Stimulated activated CD4-positive, alpha-beta T cell treated with anti-CD3 and anti-CD28 coated beads, TNF-alpha, amount 100 ng/mL, for 4 hours (primary cell): ENCODE measurements at places on chromosomes 1 and 21.
A peak's percentile ranks its signal among the peaks of the same experiment; 100 is the strongest.

DNA sequence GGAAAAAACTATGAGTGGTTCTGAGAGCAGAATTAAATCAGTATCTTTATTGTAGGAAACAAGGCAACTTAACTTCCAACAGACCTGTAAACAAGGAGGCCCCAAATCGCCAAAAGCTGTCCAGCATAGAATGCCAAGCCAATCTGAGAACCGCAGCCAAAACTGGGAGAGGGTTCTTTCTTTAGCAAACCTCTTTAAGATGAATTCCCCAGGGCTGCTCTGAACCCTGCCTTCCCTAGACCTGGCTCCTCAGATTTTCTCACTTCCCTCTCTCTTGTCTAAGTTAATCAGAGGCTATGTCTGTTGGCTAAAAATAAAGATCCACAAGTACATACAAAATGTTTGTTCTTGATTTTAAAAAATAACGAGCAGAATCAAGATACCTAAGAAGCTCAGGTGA lies 141.4 kb downstream of the SMYD3 start:
- no peak for DNase-seq

DNA sequence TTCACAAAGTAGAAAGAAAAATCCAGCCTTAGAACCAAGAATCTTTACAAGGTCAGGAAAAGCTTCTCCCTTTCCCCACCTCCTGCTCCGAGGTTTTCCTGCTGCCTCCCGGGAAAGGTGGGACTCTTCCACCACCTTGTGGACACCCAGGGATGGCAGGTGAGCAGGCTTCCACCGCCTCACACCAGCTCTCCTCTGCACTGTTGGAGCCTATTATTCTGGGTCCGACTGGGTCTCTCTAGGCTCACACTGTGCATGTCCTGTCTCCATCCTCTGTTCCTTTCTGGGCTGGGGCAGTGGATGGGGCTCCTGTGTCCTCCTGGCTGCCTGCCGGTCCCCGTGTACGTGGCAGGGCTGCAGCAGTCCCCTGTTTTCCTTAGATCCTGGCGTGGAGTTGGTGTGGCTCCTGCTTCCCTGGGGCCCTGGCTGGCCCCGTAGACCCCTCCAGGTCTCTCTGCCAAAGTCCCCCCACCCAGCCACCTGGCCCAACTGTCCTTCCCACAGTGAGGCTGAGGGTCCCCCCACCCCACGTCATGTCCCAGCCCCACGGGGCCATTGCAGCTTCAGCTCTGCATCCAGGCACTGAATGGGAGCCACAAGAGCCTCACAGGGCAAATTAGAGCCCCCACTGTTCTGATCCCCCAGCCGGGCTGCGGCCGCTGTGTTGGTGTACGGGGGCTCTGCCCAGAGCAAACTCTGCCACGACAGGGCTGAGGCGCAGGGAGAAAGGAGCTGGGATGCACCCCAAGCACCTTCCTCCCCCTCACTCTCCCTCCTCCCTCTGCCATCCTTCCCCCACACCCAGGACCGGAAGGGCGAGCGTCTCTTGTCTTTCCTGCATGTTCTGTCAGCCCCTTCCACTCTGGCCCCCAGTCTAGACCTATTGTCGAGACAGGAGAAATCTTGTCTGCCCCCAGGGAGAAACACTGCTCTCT lies 3.3 kb upstream of the SLC45A1 start:
- peak; percentile 21 for DNase-seq

DNA sequence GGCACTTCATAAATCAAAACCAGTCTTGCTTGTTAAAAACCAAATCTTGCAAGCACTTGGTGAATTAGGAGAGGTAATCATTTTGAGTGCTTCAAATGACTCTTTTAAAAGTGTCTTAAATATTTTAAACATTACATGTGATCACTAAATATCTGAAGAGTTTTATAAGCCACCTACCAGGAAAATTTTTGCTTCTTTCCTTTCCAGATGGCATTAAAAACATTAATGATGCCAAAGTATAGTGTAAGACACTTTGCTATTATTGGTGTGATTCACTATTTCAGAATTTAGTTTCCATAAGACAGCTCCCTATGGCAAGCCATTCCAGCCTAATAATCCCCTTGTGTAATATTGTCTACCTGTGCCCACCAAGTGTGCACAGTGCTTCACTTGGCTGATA lies 548.8 kb upstream of the ADAMTS5 start:
- DNase-seq = no peak

GRCh38 chr1:155322571-155322952 lies 1.9 kb downstream of the RUSC1 start:
- DNase-seq = no peak

DNA sequence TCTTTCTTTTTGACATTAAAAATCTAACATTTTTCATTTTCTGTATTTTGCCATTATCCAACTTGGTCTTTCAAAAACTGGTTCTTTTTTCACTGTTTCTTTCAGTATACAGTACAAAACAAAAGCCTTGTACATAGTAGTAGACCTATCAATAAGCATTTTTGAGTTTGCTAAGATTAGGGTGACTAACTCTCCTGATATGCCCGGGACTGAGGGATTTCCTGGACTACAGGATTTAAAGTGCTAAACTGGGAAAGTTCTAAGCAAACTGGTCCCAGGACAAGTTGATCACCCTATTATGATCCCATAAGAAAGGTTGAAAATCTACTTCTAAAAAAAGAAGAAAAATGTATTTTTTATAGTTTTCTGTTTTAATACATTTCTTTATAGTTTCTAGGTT lies 120.9 kb downstream of the USP25 start:
- no peak for DNase-seq

DNA sequence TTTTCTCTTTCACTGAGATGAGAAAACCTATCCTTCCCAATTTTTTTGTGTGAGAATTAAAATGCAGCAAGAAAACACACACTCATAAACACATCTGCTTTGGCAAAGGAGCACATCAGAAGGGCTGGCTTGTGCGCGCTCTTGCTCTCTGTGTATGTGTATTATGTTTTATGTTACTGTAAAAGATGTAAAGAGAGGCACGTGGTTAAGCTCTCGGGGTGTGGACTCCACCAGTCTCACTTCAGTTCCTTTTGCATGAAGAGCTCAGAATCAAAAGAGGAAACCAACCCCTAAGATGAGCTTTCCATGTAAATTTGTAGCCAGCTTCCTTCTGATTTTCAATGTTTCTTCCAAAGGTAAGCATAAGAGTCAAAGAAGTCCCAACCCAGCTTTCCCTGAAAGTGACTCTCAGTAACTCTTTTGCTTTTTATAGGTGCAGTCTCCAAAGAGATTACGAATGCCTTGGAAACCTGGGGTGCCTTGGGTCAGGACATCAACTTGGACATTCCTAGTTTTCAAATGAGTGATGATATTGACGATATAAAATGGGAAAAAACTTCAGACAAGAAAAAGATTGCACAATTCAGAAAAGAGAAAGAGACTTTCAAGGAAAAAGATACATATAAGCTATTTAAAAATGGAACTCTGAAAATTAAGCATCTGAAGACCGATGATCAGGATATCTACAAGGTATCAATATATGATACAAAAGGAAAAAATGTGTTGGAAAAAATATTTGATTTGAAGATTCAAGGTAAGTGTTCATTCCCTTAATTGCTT lies at the start of gene CD2:
TSS of gene CD2 (plus strand) at position 233 of the 780 bp plus-strand sequence. CDS start at position 296, 63 bp downstream.
- DNase-seq = no peak

DNA sequence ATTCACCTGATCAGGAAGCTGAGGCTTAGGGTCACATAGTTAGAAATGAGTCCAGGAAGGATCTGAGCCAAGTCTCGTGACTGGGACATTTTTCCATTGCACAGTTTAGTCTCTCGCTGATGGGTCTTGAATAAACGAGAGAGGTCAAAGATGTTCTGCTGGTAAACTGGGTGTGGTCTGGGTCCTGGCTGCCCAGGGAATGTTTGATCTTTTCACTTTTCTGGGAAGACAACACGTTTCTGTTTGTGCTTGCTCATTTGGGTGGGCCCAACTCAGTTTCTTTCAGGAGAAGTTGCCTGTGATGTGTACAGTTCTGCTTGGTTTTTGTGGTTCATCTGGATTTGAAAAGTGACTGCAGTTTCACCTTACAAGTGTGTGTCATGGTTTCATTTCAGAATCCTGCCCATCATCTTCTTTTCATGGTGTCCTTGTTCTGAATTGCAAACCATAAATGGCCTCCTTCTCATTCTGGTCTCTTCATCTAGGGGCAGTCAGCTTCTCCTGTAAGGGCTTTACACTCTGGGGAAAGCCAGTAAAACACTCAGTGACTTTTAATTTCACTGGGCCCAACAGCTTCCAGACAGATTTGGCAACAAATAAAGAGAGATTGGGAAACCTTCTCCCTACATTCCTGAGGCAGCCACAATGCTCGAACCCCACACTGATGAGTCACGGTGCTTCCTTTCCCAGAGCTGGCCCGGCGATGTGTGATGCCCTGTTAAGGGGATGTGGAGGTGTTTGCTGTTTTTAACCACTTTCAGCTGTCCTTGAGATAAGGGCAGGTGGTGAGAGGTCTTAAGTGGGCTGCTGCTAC lies 7.2 kb upstream of the TACSTD2 start:
- DNase-seq = no peak

- DNase-seq = no peak
These were observed 115.9 kb downstream of the FGGY start for GRCh38 chr1:59412718-59413326.

- DNase-seq = no peak
These were observed 32.3 kb downstream of the TMEM63A start for GRCh38 chr1:225849925-225850324.

DNA sequence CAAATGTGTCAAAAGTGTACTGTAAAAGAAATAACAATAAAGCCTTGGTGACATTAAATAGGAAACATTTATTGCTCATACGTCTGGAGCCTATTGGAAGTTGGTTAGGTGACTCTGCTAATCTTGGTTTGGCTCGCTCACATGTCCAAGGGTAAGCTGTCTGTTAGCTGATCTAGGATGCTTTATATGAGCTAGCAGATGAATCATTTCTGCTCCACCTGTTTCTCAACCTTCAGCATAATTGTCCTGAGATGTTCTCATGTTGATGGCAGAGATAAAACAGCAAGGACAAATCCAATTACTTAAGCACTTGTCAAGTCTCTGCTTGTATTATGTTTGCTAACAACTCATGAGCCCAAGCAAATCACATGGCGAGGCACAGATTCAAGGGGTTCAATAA lies 56.0 kb upstream of the CD53 start:
- no peak for DNase-seq

DNA sequence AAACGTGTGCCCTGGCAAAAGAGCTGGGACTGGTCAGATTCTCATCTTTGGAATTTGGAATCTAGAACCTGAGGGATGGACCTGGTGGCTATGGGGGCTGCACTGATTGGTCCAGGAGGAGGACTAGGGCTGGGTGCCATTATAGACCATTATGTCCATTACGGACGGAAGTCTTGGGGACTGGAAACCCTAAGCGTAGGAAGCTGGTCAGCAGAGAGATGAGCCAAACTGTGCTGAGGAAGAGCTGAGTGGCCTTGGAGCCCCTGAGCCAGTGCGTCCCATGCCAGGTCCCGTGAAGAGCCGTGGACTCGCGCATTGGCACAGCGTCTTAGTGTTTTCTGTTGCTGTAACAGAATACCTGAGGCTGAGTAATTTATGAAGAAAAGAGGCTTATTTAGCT lies 10.0 kb downstream of the MRAP start:
- DNase-seq = no peak

DNA sequence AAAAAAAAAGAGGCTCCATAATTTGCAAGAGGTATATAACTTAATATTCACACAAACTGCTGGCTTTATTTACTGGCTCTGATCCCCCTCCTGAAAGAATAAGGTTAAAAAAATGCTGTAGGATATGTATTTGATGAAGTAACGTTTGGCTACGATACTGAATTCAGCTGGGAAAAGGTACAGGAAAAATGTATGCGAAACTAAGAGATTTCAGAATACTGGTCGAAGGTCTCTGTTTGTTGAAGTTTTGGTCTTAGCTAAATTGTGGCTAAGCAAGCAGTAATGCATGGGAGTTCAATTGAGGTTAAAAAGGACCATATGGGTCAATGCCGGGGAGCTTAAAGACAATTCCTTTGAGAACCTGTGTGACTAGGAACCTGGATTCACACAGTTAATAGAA lies 355.5 kb upstream of the NCAM2 start:
- DNase-seq = no peak

DNA sequence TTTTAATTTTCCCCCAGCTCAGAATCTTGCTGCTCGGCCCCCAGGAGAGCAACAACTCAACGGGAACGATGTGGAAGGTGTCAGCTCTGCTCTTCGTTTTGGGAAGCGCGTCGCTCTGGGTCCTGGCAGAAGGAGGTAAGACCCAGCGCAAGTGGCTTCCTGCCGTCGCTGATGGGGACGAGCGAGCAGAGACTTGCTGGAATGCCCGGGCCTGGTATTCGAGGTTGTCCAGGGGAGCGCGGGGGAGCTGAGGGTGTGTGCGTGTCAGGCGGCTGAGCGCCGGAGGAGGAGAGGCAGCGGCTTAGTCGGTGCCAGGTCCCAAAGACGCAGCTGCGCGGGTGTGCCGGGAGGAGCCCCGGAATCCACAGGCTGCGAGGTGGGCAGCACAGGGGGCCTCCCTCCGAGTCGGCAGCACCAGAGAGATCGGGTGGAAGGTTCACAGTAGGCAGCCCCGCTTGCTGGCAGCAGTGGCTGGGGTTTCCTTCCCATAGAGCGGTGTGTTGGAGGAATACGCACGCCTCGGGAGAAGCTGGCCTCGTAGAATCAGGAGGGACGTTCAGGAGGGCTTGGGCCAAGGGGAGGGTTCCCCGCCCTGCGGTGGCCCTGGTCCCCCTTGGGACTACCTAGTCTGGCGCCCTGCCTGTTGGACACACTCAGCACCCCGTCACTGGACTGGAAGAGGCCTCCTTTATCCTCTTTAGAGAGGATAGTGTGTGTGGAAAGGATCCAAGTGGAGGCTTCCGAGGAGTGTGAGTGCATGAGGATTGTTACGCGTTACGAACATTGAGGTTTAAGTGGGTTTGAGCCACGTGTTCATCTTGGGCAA lies 547 bp downstream of the PDPN start:
- no peak for DNase-seq

GRCh38 chr1:154807048-154807591 lies 63.0 kb downstream of the KCNN3 start:
- DNase-seq = no peak

DNA sequence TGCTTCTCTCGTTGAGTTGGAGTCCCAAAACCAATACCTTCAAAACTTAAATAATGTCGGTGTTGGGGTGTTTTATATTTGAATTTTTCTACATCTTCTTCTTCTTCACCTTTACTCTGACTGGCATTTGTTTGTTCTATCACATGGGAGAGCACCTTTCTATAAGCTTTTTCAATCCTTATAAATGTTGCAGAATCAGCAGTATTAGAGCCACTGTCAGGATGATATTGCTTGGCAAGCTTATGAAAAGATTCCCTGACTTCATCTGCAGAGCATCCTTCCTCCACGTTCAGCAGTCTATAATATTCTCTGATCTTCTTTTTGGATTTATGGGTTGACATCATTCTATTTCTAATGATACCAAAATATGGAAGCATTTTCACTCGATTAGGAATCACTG lies 2.6 kb downstream of the DNAJC28 start:
- no peak for DNase-seq

GRCh38 chr21:44817914-44818639 lies at the start of gene SUMO3:
Gene SUMO3 (minus strand): TSS chr21:44818062. CDS start chr21:44817968, 94 bp downstream.
- peak; percentile 76 for DNase-seq

- no peak for DNase-seq
These were observed 4.3 kb upstream of the SLC35D1 start for GRCh38 chr1:67058242-67058641.

GRCh38 chr1:9658199-9658598 lies 6.7 kb downstream of the PIK3CD start:
- no peak for DNase-seq

GRCh38 chr1:162709132-162709860 lies 77.0 kb downstream of the DDR2 start:
- no peak for DNase-seq

- DNase-seq = no peak
These were observed 6.0 kb downstream of the TNFRSF14 start for GRCh38 chr1:2561898-2562895.

- no peak for DNase-seq
These were observed 121.4 kb downstream of the CCDC185 start for GRCh38 chr1:223514644-223515043.

GRCh38 chr1:52925571-52926005 lies 1.5 kb upstream of the SCP2 start:
- no peak for DNase-seq
